ENCODE measurements at places on chromosomes 3 and 15.

DNA sequence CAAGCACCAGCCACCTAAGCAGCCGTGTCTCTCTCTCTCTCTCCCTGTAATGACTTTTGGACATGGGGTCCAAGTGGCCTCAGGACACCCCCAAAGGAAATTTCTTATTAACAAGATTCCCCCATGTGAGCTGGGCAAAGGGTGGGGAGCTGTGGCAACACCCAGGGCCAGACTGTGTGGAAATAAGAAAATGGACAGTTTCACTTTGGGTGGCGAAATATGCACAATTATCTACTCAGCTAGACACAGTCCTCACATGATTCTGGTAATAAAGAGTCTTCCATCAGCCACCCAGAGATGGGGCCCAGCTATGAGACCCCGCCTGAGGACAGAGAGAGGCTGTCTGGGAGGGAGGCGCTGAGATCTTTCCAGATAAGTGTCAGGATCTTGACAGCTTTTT is 96.8 kb upstream of the TPM1 start:
- no peak for DNase-seq

GRCh38 chr15:62323353-62323890 is 158.3 kb upstream of the C2CD4B start:
- DNase-seq = no peak

- no peak for DNase-seq
Observed at GRCh38 chr3:129663930-129664646, 57.6 kb upstream of the PLXND1 start.

DNA sequence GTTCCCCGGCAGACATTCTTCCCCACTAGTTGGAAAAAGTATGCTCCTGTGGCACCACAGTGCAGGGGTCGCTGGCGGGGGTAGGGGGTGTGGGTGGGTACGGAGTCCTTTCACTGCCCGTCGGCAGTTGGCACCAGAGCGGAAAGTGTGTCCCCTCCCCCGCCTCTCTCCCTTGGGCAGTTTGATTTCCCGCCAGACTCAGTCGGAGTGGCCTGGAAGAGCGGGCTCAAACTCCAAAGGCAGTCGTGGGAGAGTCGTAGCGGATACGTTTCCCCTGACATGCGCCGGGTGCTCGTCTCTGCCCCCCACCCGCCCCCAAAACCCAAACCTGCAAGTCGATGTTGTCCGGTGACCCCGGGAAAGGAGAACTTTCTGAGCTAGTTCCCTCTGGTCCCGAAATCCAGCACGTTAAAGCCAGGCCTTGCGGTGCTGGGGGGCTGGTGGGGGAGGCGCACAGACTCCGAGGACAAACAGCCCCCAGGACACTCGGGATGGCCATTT is 4.4 kb upstream of the FOXB1 start:
- DNase-seq = no peak

DNA sequence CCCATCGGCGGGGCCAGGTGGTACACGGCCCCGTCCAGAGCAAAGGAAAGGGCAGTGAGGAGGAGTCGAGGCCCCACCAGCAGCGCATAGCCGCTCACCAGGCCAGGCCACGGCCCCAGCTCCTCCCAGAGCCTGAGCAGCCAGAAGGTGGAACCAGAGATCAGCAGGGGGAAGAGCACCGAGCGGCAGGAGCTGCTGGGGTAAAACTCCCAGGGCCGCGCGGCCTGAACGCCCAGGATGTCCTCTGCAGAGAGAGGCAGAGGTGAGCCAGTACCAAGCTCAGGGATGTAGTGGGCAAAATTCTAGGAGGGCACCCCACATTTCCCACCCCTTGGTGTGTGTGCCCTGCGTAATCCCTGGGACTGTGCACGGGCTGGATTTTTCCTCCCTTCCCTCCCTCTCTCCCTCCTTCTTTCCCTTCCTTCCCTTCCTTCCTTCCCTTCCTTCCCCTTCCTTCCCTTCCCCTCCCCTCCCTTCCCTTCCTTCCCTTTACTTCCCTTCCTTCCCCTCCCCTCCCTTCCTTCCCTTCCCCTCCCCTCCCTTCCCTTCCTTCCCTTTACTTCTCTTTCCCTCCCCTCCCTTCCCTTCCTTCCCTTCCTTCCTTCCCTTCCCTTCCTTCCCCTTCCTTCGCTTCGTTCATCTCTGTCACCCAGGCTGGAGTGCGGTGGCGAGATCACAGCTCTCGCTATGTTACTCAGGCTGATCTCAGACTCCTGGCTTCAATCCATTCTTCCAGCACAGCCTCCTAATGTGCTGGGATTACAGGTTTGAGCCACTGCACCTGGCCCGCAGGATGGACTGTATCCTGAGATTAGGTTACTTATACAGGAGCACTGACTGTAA is 6.3 kb upstream of the NCBP2 start:
- no peak for DNase-seq

All from T-helper 22 cell (primary cell).